ENCODE measurements at places on chromosomes 3 and 15.

GRCh38 chr3:78497021-78497420 is 1270.8 kb downstream of the ROBO1 start:
- DNase-seq, result no peak

DNA sequence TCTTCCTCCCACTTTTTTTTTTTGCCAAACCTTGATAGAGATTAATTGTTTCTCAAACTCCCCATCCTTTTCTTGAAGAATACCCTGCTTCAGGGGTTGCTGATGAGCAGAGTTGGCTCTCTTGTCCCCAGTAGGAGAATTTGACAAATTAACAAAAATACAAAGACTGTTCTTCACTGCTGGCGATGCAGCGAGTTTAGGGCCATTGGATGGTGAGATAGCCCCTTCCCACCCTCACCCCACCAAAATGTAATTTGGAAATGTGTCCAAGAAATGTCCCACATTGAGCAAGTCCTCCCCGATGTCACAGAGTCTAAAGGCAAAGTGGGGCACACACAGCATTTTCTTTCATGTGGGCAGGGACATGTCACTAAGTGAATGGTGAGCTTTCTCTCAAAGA is 136.0 kb upstream of the RARB start:
- no peak for DNase-seq

- DNase-seq, result no peak
Observed at GRCh38 chr3:4800595-4800994, 178.6 kb upstream of the BHLHE40 start.

- no peak for DNase-seq
Observed at GRCh38 chr15:68797599-68798345, 22.9 kb downstream of the ANP32A start.

- DNase-seq, result no peak
Observed at GRCh38 chr3:32398531-32398930, 6.9 kb downstream of the CMTM7 start.

DNA sequence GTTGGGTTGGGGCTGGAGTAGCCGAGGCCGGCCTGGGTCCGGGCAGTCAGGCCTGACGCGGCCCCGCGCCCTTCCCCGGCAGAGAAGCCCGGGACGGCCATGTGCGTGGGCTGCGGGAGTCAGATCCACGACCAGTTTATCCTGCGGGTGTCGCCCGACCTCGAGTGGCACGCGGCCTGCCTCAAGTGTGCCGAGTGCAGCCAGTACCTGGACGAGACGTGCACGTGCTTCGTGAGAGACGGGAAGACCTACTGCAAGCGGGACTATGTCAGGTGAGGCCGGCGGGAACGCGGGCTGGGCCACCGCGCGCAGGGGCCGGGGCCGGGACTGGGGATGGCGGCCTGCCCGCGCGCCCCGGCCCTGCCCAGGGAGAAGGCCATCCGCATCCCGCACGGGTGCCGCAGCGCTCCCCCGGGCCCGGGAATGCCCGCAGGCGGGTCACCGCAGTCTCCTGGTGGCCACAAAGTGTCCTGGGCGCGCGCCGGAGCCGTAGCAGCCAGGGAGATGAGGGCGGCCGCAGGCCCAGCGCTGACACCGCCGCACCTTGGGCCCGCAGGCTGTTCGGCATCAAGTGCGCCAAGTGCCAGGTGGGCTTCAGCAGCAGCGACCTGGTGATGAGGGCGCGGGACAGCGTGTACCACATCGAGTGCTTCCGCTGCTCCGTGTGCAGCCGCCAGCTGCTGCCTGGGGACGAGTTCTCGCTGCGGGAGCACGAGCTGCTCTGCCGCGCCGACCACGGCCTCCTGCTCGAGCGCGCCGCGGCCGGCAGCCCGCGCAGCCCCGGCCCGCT is 1.3 kb downstream of the ISL2 start:
- no peak for DNase-seq

- DNase-seq, result no peak
Observed at GRCh38 chr15:27820722-27821121, 278.4 kb downstream of the OCA2 start.

GRCh38 chr3:13541691-13542090 is 7.2 kb upstream of the FBLN2 start:
- DNase-seq, result no peak

- DNase-seq, result no peak
Observed at GRCh38 chr15:72845981-72846383, 62.4 kb upstream of the ADPGK start.

GRCh38 chr15:79366691-79367090 is 55.8 kb downstream of the TMED3 start:
- no peak for DNase-seq

- no peak for DNase-seq
Observed at GRCh38 chr15:63544258-63545026, 40.0 kb downstream of the USP3 start.

DNA sequence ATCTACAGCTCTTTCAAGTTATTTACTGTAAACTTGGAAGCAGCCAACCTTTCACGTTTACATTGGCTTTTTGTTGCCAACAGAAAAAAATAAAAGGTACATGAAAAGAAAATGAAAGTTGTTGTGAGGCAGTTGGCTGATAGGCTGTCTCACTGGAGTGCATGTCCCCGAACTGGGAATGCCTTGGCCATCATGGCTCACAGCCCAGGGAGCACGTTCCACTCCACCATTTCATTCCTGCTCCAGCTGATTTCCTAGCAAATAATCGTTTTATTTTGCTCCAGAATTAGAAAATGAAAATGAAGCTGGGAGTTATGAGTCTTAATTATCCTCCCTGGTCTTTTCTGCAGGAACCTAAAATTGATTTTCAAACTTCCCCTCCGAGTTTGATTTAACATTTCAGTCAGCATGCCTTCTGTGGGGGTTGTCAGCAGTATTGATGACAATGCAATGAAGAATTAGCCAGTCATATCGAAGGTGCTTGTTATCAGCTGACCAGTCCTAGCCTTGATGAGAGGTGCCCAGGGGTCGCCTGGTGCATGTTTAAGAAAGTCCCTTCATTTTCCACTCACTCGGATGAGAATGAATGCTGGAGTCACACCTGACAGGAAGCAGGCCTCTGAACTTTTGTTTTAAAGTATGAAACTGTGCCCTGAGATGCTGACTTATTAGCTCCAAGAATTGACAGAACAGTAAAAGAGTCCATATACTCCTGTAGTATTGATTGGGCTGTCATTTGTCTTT is 293.7 kb upstream of the TRIM42 start:
- no peak for DNase-seq

DNA sequence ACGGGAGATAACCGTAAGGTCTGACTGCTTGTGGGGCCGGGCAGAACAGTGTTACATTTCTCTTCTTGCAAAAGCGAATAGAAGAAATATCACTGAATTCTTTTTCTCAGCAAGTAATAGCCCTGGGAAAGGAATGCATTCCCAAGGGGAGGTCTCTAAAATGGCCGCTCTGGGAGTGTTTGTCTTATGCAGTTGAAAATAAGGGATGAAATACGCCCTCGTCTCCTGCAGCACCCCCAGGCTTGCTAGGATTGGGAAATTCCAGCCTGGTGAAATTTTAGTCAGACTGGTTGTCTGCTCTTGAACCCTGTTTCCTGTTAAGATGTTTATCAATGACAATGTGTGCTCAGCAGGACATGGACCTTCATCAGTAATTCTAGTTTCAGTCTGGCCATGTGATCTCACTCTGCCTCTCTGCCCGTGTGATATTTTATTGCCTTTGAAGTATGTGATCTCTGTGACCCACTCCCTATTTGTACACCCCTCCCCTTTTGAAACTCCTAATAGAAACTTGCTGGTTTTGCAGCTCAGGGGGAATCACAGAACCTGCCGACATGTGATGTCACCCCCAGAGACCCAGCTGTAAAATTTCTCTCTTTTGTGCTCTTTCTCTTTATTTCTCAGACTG is 715.6 kb downstream of the ROBO1 start:
- no peak for DNase-seq

DNA sequence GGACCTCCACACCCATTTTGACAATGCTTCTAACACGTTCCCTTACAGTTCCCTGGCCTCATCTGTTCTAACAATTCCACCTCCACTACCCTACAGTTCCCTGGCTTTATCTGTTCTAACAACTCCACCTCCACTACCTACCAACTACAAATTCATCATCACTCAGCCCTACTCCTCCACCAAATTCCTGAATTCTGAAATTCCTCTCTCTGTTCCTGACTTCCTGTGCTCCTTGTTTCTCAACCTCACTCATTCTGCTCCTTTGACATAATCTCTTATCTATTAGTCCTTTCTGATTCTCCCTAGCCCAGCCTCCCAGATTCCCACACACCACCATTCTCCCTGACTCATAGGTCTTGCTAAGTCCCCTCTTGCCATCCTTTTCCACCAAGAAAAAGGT is 22.5 kb downstream of the UPK1B start:
- DNase-seq, result no peak

DNA sequence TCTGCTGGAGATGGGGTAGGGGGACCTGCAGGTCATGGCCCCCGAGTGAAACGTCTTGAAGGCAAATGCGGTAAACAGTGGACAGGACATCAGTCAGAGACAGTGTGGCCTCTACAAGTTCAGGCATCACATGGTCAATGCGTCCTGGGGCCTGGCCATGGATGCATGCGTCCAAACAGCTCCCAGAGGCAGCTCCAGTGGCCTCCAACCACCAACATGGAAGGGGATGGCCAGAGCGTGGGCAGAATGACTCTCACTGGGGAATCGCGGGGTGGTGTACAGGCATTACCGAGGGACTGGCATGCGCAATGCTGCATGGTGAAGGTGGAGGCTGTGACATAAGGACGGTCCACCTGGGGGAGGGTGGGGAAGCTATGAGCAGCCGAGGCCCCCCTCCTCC is 35.6 kb upstream of the IQSEC1 start:
- no peak for DNase-seq

- no peak for DNase-seq
Observed at GRCh38 chr3:142724682-142725356, 985 bp downstream of the TRPC1 start.

DNA sequence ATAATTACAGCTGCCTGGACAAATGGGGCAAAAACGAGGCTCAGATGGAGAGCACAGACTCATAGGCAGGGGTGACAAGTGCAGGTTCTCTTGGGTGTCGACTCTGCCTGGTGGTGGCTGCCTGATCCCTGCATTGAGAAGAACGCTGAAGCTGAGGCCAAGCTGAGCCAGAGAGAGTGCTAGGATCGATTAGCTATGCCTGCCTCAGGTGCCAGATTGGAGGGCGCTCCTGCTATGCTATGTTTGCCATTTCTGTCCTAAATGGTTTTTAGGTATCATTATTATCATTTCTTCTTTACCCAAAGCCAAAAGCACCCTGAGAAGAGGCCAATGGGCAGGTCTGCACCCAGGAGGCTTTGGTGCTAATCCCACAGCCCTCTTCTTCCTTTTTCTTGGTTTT is 53.9 kb upstream of the SLC6A11 start:
- no peak for DNase-seq

GRCh38 chr3:165642761-165643420 is 194.3 kb downstream of the BCHE start:
- DNase-seq, result no peak

DNA sequence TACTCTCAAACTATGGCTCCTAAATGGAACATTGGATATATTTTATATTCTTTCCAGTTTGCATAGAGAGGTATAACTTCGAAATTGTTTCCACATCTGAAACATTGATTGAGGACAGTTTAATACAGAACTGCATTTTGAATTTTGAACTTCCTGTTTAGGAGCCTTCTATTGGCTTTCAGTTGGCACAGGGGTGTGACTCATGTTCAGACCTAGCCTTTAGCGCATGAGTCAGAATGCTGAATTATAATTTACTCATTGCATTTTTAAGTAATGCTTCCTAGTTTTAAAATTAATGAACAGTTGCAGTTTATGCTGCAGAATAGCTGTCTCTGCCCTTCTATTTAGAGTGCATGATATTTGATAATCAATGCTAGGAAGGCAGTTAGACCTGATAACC is 751.7 kb downstream of the CADM2 start:
- DNase-seq, result no peak

- no peak for DNase-seq
Observed at GRCh38 chr3:104952146-104952972, 414.4 kb upstream of the ALCAM start.

DNA sequence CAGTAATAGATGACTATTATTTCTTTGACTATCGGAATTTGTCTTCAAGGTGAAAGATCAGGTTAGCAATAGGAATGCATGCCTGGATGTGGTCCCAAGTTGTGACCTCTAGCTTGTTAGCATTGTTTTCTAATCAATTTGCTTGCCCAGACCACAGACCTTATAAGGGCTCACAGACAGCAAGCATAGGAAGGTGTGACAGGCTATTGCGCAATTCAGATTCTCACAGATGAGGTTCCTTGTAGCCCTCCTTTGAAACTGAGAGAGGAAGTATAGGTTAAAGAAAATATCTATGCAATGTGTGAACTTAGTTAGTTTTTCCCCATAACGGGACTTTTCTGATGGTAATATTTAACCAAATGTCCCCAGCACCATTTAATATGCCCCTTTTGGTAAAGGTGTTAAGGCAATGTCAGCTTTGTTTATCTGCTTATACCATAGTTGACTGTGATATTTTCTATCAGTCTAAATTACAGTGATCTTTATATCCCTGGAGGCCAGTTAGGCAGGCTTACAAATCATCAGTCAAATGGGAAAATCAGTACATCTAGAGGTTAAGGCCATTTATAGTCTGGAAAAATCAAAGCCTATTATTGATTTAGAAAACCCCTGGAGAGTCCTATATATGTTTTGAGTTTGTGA is 168.1 kb upstream of the MBNL1 start:
- DNase-seq, result no peak

GRCh38 chr15:33716025-33716424 is 252.3 kb upstream of the CHRM5 start:
- no peak for DNase-seq

GRCh38 chr3:156431334-156432124 is 123.4 kb downstream of the SSR3 start:
- no peak for DNase-seq

DNA sequence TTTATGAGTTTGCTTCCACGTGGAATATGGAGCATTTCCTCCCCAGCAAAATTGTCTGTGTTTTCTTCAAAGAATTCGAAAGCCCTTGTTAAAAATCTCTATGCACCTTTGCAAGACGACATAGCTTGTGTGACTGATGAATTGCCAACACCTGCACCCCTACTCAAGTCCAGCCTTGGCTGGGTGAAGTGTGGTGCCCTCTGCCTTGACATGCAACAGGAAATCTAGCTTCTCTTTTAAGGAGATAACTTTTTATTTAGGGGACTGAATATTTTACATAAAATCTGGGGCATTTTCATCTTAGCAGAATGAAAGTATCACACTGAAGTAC is 647 bp downstream of the HMG20A start:
- no peak for DNase-seq

DNA sequence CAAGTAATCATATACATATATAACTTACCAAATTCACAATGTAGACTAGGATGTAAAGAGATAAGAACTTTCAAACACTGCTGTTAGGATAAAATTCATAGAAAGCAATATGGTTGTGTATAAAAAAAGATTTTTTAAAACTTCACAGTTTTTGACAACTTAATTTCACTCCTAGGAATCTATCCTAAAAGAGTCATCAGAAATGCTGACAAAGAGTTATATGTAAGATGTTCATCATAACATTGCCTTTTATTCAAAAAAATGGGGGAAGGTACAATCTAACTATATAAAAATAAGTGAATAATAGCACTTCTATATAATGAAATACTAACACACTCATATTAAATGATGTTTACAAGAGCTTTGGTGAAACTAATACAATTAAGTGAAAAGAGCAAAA is 4.3 kb upstream of the CLDN18 start:
- no peak for DNase-seq
